Ovary (tissue), 10 donors: ENCODE measurements at places on chromosomes 5 and 9. TPM values are rescaled to one million over a fixed set of nuclear protein-coding genes. Genes with fewer than 3 reads are reported as not detected.

GRCh38 chr5:17229313-17229712, 11.9 kb downstream of the BASP1 start:
- no peak overlapping the region for H3K27ac ChIP-seq
- DNase-seq, result no peak
- H3K36me3 ChIP-seq, result no peaks in the 10 kb centered on the region
- H3K4me3 ChIP-seq, result no peak overlapping the region
- peaks cover 6% of the 10 kb centered on the region for H3K4me1 ChIP-seq
- no peaks in the 10 kb centered on the region for H3K27me3 ChIP-seq

DNA sequence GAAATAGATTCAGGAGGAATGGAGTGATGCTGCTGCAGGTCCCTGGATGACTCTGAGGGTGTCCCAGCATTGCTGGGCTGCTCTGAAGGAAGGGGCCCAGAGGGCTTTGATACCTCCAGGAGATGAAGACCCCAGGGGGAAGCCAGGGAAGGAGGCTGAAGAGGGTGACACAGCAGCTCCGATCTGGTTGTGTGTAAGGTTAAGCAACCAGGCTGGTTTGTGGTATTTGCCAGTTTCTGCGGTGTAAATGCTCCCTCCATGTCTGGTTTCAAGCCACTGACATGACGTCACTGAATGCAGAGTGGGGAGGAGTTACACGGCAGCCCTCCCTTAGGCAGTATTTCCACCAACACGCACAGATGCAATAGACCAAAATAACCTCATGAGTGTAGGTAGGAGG, 40.0 kb upstream of the ORM1 start:
- no peak overlapping the region for H3K27ac ChIP-seq
- peaks cover 14% of the 10 kb centered on the region for H3K4me1 ChIP-seq
- DNase-seq, result peak; percentile 38
- no peaks in the 10 kb centered on the region for H3K36me3 ChIP-seq

GRCh38 chr9:131393622-131394463, at the start of gene PRRC2B:
Gene PRRC2B (plus strand): TSS chr9:131394086. CDS start chr9:131430145, 36,059 bp downstream.
- no peaks in the 10 kb centered on the region for H3K36me3 ChIP-seq
- peaks cover 19% of the 10 kb centered on the region for H3K4me1 ChIP-seq
- peak within 1 kb of the TSS; percentile 98 for H3K27ac ChIP-seq
- H3K4me3 ChIP-seq, result peak within 1 kb of the TSS; percentile 45
- peak; percentile 89 for DNase-seq
- no peaks in the 10 kb centered on the region for H3K27me3 ChIP-seq

GRCh38 chr9:133861086-133861485, 122.9 kb upstream of the SARDH start:
- H3K4me1 ChIP-seq, result no peaks in the 10 kb centered on the region
- H3K4me3 ChIP-seq, result no peak overlapping the region
- no peaks in the 10 kb centered on the region for H3K27me3 ChIP-seq
- no peak for DNase-seq
- H3K36me3 ChIP-seq, result no peaks in the 10 kb centered on the region
- no peak overlapping the region for H3K27ac ChIP-seq

- no peaks in the 10 kb centered on the region for H3K27me3 ChIP-seq
- no peaks in the 10 kb centered on the region for H3K36me3 ChIP-seq
- H3K4me3 ChIP-seq, result no peak overlapping the region
- H3K4me1 ChIP-seq, result no peaks in the 10 kb centered on the region
- H3K27ac ChIP-seq, result no peak overlapping the region
These were observed 441.3 kb upstream of the PIK3R1 start for GRCh38 chr5:67774267-67774552.

- H3K4me1 ChIP-seq, result peaks cover 5% of the 10 kb centered on the region
- H3K27ac ChIP-seq, result no peak overlapping the region
- no peaks in the 10 kb centered on the region for H3K36me3 ChIP-seq
- H3K4me3 ChIP-seq, result no peak overlapping the region
These were observed 3.9 kb downstream of the VCAN start for GRCh38 chr5:83475391-83475863.

GRCh38 chr9:5630081-5630507, 1.2 kb downstream of the RIC1 start:
- H3K4me1 ChIP-seq, result peaks cover 8% of the 10 kb centered on the region
- no peaks in the 10 kb centered on the region for H3K27me3 ChIP-seq
- no peaks in the 10 kb centered on the region for H3K36me3 ChIP-seq
- peak overlapping the region; percentile 81 for H3K4me3 ChIP-seq
- peak overlapping the region; percentile 99 for H3K27ac ChIP-seq
- DNase-seq, result no peak

DNA sequence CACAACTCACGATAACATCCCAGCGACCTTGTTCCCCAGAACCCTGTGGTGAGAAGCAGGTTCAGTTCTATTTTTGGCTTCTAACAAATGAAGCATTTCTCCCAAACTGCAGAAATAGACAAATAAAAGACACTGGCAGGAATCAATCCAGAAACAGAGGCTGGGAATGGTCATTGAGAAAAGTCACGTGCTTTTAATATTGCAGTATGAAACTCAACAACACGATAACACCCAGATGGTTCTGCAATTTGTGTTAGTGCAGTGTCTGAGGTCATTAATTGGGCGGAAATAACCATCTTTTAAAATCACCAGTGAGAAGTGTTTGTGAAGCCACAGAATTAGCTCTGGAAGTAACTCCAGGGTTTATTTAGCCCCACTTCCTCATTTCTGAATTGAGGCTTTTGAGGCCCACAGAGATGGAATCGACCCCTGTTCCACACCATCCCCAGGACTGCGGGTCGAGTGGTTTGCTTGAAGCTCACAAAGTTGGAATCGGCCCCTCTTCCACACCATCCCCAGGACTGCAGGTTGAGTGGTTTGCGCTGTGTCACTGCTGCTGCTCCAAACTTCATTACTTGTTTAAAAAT, 164.7 kb upstream of the IRX4 start:
- DNase-seq, result no peak
- no peak overlapping the region for H3K27ac ChIP-seq
- H3K4me1 ChIP-seq, result no peaks in the 10 kb centered on the region
- H3K4me3 ChIP-seq, result no peak overlapping the region

DNA sequence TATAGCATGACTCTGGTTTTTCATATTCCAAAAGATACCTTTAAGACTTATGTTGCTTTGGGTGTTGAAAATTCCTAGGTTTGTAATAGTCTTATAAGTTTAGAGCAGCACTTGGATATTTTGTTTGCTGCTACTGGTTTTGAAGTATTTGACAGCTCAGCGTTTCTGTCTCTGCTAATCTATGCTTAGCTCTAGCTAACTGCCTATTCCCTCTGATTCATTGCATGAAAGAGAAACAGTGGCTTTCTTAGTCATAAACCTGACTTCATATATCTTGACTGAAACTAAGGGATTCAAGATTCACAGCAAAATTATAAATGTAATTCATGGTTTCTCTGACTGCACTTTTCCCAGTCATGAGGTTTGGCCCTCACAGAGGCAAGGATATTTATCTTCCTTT, 35.6 kb upstream of the ANXA1 start:
- no peak overlapping the region for H3K4me3 ChIP-seq
- H3K27ac ChIP-seq, result no peak overlapping the region
- no peaks in the 10 kb centered on the region for H3K27me3 ChIP-seq
- H3K36me3 ChIP-seq, result no peaks in the 10 kb centered on the region

GRCh38 chr5:68673106-68673822, 420.6 kb upstream of the SLC30A5 start:
- H3K27ac ChIP-seq, result no peak overlapping the region
- DNase-seq, result no peak
- H3K4me1 ChIP-seq, result no peaks in the 10 kb centered on the region
- no peaks in the 10 kb centered on the region for H3K36me3 ChIP-seq
- H3K4me3 ChIP-seq, result no peak overlapping the region

DNA sequence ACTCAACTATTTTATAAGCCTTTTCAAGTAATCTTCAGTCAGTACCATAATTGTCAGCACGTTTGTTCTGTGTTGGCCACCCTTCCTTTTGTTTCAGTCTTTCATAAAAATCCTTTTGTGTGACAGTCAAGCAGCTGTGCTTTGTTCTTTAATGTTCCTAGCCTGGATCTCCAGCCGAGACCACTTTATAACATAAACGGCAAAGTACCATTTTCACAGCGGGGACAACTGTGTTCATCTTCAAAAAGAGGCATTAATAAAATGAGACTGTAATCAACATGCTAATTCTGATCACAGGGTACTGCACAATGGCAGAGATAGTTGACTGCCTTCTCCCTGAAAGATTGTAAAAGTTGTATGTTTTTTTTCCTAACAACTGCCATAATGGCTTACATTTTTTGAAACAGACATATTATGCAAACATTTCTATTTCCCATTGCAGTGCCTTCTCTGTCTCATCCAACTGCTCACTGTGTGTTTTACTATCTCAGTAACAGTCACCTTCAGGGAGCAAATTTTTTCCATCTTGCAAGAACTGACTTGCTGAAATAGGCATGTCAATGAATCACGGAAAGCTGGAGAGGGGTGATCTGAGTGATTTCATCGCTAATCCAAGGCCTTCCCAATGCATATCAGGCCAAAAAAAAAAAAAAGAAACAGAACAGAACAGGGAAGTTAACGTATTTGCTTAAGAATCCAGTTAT, 828.5 kb upstream of the DMAC1 start:
- DNase-seq, result no peak
- H3K27ac ChIP-seq, result no peak overlapping the region
- no peak overlapping the region for H3K4me3 ChIP-seq
- no peaks in the 10 kb centered on the region for H3K27me3 ChIP-seq
- no peaks in the 10 kb centered on the region for H3K4me1 ChIP-seq
- H3K36me3 ChIP-seq, result no peaks in the 10 kb centered on the region

- H3K4me3 ChIP-seq, result no peak overlapping the region
- H3K27ac ChIP-seq, result no peak overlapping the region
- H3K36me3 ChIP-seq, result no peaks in the 10 kb centered on the region
- no peaks in the 10 kb centered on the region for H3K27me3 ChIP-seq
These were observed 179.6 kb upstream of the PUM3 start for GRCh38 chr9:3023449-3023848.

DNA sequence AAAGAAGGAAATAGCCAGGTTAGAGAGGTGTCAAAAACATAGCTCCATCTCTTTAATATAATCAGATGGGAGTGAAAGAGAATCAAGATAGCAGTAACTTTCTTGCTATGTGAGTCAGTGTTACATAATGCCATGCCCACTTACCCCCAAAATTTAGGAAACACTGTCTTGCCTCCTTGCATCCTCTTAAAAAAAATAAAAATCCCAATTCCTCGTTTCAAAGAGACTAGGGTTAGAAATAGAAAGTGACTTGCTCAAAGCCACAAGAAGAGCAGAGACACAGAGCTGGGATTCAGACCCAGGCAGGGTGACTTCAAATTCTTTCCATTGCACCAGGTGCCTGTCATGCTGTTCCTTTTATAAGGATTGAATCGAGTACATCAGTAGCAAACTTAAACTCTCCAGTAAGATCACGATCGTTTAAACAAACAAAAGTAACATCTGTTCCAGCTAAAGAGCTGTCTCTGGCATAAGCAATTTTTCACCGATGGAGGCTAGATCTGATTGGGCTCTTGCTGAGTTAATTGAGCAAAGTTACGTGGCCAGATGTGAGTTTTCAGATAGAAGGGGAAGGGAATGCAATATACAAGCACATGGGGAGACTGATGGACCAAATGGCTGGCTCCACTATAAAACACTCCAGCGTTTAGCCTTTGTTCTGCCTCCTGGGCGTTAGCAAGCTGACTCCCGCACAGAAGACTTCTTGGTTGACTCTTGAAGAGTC, 176.9 kb downstream of the PALM2AKAP2 start:
- H3K27me3 ChIP-seq, result no peaks in the 10 kb centered on the region
- H3K27ac ChIP-seq, result no peak overlapping the region
- no peaks in the 10 kb centered on the region for H3K36me3 ChIP-seq
- DNase-seq, result no peak
- no peaks in the 10 kb centered on the region for H3K4me1 ChIP-seq

GRCh38 chr5:36301858-36302603, at the start of gene RANBP3L:
Gene RANBP3L (minus strand): TSS chr5:36301902. CDS start chr5:36301416, 486 bp downstream.
- H3K36me3 ChIP-seq, result no peaks in the 10 kb centered on the region
- peak within 1 kb of the TSS; percentile 28 for H3K4me3 ChIP-seq
- DNase-seq, result peak; percentile 32
- no peaks in the 10 kb centered on the region for H3K27me3 ChIP-seq
- H3K27ac ChIP-seq, result peak within 1 kb of the TSS; percentile 66
- peaks cover 4% of the 10 kb centered on the region for H3K4me1 ChIP-seq

DNA sequence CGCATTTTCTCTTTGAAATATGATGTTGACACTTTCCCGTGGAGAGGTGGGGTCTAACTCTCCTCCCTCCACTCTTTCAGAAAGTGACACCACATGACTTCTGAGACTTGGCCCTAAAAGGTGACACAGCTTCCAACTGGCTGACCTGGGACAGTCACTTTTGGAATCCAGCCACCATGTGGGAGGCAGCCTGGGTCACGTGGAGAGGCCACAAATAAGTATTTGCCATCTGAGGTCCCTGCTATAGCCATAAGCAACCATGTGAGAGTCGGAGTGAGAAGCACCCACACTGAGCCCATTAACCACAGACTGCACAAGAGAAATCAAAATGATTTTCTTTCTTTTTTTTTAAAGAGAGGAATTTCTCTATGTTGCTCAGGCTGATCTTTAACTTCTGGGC, 4.1 kb upstream of the PHYKPL start:
- H3K4me3 ChIP-seq, result no peak overlapping the region
- no peaks in the 10 kb centered on the region for H3K27me3 ChIP-seq
- H3K4me1 ChIP-seq, result peaks cover under 1% of the 10 kb centered on the region
- no peak for DNase-seq
- no peaks in the 10 kb centered on the region for H3K36me3 ChIP-seq

DNA sequence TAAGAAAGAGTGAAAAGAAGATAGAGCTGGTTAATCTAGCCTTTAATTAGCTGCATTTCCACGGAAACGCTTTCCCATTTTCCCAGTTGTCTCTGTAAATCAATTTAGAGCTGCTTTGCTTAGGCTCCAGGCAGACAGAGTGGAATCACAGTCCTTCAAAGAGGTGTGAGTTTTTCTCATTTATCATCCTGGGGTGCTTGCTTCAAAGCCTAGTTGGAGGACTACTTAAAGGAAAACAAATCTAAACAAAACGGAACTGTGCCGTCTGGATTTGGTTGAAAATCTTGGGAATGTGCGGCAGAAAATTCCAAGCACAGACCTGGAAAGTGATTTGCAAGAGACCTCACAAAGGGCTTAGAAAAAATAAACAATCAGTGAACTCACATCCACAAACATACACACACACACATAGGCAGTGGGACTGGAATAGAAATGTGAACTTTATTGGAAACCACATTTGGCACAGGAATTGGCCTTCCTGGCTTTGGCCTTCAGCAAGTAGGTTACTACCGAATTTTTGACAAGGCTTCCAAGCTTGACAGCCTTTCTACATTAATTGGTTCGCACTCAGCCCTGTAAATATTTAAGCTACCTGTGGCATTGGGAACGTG, 235.2 kb upstream of the SLC24A2 start:
- no peaks in the 10 kb centered on the region for H3K4me1 ChIP-seq
- H3K27ac ChIP-seq, result no peak overlapping the region
- DNase-seq, result no peak
- no peaks in the 10 kb centered on the region for H3K36me3 ChIP-seq

The CCNO gene
- 1.3 TPM for total RNA-seq

The IFNK gene
- not detected for total RNA-seq

The NOTCH1 gene
- 27.2 TPM for total RNA-seq
